Esophagus squamous epithelium (tissue), 5 donors: ENCODE measurements at places on chromosomes 2 and 18. TPM values are rescaled to one million over a fixed set of nuclear protein-coding genes. Genes with fewer than 3 reads are reported as not detected.

DNA sequence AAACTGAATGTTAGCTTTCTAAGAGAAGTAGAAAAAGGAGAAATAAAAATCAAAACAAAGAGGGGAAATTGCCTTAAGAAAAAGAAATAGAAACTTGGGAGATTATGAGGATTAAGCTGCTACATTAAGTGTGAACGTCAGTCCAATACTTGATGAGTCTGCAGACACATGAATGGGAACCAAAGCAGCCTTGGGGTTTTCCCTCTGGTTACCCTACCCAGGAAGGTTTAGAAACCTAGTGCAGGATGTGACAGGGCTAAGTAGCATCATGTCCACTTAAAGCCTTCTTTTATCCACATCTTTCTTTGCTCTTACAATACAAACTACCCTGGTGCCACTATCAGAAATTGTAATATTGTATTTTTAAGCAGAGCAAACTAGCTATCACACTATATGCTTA lies 22.3 kb downstream of the SLC35F5 start:
- no peak for DNase-seq

Gene ZSWIM2
- total RNA-seq, result not detected

DNA sequence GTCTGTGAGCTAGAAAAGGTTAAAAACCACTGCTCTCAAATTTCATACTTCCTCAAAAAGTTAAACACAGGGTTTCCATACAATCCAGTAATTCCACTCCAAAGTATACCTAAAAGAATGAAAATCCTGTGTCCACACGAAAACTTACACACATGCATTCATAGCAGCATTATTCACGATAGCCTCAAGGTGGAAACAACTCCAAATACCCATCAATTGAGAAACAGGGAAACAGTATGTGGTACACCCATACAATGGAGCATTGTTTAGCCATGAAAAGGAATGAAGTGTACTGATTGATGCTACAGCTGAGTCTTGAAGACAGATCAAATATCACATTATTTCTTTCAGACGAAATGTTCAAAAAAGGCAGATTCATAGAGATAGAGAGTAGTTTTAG lies 36.7 kb downstream of the UXS1 start:
- no peak for DNase-seq

- DNase-seq, result no peak
These were observed 68.8 kb downstream of the WDSUB1 start for GRCh38 chr2:159217676-159218075.

DNA sequence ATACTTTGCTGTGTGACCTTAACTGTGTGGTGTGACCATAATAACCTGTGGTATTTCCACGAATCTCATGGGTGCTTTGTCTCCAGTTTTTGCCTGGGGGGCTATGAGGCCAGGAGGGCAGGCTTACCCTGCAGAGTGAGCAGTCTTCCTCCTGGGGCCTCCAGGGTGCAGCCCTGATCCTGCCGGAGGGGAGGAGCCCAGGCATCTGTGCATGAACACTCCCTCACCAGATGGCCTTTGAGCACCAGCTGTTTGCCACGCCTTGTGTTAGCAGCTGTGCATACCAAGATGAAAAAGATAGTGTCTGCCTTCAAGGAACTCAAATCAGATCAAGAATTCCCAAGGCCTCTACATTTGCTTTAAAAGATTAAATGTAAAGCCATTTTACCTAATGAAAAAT lies 75.0 kb upstream of the RBM44 start:
- DNase-seq, result no peak

Gene GKN2
- total RNA-seq, result not detected

Gene SLC40A1
- 5.4 TPM for total RNA-seq

Gene KLHL41
- 0.76 TPM for total RNA-seq

DNA sequence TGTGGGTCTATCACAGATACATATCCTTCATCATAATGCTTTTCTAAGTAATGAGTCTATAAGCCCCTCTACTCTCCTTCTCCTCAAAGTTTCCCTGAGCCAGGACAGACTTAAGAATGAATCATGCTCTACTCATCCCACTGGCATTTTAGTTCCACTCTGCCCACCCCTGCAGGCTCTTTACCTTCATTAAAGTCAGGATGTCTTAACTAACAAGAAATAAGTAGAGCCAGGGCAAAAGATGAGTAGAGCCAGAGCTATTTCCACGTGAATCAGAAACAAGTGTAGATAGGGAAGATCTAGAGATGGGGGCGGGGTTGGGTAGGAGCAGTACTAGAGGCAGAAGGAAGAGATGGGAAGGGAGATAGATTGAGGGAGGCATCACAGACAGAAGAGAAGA lies 790.5 kb downstream of the RNF144A start:
- no peak for DNase-seq

- no peak for DNase-seq
These were observed 131.6 kb upstream of the RAB12 start for GRCh38 chr18:8477615-8478014.

GRCh38 chr2:241584436-241584835 lies 25.9 kb downstream of the BOK start:
- DNase-seq, result no peak

- no peak for DNase-seq
These were observed at the start of gene LIPG for GRCh38 chr18:49561289-49562193. Gene LIPG (plus strand): TSS chr18:49562057. CDS start chr18:49562309, 252 bp downstream.

Gene PCARE
- total RNA-seq, result not detected

- no peak for DNase-seq
These were observed 150.6 kb downstream of the TXNL1 start for GRCh38 chr18:56487801-56488200.

- no peak for DNase-seq
These were observed 100.6 kb downstream of the ACKR3 start for GRCh38 chr2:236670235-236670620.

DNA sequence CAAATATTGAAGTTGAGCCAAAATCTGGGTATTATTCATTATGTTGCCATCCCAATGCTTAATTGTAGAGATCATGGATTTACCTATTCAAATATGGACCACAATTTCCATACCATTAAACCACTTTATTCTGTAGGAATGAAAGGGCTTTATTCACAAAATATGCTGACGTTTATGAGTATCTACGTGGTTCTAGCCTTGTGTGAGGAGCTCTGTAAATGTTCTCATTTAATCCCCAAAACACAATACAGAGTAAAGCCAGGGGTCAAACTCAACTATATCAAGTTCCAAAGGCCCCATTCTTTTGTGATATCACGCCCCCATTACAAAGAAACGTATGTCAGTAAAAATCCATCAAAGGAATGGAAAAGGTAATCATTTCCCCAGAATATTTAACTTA lies 61.9 kb downstream of the ANTXR1 start:
- no peak for DNase-seq

DNA sequence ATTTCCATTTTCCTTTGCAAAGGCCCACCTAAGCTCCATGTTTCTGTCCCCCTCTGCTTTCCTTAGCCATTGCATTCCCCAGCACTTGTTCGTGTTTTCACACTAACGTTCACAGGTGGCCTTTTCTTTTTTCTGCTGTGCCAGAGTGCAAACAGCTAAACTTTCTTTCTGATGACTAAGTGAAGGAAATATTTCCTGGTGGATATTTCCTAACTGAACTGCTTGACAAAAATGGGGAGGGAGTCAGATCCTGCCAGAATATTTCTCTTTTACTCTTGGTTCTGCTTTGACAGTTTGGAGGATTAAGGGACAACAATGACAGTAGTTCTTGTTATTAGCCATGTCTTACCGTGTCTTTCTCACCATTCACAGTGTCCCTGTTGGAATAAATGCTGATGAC lies 344.0 kb downstream of the ARHGAP15 start:
- DNase-seq, result no peak
